Anterior cingulate cortex (tissue), 58 donors: ENCODE measurements at places on chromosomes 4 and X.

GRCh38 chrX:46247456-46247855 is 297.8 kb downstream of the ZNF674 start:
- no peak for DNase-seq

DNA sequence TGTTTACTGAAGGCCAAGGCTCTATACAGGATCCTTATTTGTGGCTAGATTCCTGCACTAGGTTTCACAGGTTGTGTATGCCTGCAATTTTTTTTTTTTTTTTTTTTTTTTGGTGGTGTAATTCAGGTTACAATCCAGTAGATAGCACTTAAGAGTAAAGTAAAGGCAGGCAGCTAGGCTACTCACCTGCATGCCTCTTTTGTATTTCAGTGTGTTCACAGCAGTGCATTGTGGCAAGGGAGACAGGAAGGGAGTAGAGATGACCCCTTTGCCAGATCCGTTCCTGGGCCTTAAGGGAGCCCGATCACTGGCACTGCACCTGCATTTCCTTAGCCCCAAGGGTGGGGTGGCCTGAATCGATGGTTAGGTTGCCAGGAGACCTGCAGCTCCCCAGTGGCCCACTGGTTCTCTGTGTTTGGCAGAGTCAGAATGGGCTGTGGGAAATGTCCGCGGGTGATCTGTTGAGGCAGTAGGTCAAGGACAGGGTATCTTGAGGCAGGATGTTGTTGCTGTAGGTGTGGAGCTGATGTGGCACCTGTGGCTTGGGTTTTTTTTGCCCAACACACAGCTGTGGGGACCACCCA is 374.9 kb upstream of the AADAT start:
- no peak for DNase-seq

GRCh38 chr4:162706632-162707031 is 460.1 kb downstream of the NAF1 start:
- no peak for DNase-seq

DNA sequence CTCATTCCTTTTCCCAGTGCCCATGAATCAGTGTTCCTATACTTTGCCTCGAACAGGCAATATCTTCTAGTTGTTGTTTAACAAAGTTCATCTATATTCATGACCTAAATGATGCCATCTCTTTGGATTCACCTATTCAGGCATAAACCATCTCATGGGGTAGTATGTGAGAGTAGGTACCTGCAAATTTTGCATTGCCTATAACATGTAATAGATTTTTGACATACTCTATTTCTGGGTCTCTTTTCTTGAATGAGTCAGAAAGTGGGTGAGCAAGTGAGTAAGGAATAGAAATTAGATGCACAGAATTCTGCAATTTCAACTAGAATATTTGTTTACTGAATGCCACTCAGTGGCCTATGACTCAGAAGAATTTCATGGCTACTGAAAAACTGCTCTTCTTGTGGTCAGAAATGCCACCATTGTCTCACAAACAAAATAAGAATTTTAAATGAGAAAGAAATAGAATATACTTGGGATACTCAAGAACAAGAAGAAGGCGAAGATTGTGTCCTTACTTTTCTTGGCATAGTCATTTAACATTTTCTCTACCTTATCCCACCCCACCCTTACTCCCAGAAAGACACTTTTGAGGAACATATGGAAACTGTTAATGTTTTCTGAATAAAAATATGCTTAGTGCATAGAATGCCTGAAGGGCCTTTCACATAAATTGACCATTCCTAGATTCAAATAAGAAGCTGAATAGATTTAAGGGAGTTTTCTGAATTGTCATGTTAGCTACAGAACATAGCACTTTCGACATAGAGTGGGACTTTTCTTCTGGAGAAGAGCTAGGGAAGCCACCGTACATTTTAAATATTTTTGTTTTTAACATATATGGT is 86.8 kb downstream of the HHIP start:
- no peak for DNase-seq

- no peak for DNase-seq
Measured at GRCh38 chr4:675036-675882, 917 bp downstream of the MYL5 start.

DNA sequence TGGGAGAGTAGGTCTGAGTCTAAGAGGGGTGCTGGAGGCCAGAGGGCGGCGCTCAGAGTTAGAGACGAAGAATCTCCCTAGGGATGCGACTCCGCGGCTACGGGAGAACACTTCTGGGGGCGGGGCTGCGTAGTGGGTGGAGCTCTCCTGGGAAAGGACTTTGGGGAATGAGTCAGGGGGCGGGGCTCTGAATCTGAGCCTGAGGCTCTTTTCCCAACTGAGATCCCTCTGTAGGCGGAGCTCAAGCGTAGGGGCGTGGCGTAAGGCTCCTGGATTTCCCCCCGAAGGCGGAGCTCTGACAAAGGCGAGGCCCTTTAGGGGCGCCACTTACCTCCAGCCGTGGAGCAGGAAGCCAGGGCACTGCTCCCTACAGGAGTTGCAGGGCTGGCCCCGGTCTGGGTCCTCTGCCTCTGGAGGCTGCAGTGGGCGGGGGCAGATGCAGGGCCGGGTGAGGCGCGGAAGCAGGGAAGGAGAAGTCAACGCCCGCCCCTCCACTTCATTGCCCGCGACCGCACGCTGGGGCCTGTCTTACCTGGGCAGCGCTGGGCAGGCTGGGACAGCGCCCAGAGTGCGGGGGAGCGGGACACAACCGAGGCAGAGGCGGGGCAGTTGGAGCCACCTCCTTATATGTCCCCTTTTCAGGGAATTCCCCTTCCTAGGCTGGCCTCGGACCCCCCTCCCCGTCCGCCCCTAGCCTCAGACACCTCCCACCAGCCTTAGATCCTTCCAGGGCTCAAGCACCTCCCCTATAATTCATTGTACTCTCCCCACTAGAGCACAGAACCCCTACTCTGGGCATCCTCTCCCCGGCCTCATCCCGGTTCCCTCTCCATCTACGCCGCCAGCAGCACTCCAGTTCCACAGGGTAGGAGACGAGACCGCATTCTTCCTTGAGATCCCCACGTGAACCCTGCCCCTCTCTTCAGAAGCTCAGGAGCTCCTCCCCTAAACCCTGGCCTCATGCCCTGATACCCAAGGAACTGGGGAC is 1.6 kb downstream of the PRICKLE3 start:
- no peak for DNase-seq

DNA sequence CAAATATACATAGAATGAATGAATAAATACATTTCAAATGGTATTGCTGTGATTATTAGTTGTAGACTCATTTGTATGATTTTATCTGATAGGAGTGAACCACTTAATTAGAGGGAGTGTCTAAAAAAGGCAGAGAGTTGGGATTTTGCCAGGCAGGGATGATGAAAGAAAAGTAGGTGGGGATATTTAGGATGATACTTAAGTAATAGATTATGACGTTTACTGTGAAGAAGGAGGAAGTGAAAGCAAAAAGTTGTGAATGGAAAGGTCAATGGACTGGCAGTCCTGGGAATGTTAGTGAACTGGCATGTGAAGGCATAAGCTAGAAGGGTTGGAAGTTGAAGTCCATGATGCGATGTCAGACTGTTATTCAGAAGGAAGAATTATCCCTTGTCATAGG is 917.1 kb downstream of the RAPGEF2 start:
- no peak for DNase-seq

GRCh38 chrX:80216086-80216485 is 201.5 kb downstream of the TBX22 start:
- no peak for DNase-seq

GRCh38 chrX:153886915-153887314 is 942 bp upstream of the L1CAM start:
- DNase-seq, result no peak

DNA sequence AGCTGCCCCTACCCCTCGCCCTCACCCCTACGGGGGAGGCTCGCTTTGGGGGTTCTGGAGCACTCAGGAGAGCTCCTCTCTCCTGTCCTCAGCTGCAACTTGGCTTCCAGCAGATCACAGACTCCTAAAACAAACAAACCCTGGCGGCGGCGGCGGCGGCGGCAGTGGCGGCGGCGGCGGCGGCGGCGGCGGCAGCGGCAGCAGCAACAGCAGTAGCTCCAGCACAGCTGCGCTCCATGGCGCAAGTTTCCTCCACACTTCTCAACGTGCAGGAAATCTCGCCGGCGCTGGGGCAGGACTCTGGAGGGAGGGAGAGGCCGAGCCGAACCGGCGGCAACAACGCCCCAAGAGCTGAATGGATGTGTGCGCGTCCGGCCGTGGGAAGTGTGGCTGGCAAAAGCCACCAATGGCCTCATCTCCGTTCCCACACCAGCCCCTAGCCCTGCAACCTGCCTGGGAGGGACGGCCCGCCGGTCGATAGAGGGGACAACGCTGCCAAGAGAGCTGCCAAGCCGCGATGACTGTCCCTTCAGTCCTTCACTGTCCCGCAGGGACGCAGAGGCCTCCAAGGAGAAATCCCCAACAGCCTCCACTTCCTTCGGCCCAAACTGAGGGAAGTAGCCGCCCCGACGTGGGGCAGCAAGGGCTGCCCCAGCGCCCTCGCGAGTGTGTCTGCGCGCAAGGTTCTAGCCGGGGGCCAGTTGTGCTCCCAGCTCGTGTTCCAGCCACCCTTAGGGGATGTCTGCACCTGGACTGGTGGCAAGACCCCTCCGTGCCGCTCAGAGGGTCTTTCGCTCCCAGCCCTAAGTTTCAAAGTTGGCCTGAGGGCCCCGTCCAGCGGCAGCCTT is 775 bp downstream of the SHROOM4 start:
- no peak for DNase-seq

DNA sequence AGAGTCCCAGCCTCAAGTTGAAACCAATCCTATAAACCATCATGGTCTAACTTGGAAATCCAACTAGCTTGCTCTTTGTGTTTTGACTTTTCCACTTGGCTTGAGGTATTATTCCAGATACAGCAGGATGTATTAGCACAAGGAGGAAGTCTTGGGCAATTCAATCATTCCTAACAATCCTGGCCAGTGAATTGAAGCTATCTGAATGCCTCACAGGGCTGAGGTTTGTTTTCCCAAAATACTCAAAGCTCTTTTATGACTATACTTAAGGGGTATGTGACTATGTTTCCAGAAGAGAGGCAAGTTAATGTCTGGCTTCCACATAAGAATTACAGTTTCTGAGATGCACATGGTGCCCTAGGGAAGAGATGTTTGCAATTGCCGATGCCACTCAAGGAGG is 66.8 kb upstream of the SH3RF1 start:
- no peak for DNase-seq

DNA sequence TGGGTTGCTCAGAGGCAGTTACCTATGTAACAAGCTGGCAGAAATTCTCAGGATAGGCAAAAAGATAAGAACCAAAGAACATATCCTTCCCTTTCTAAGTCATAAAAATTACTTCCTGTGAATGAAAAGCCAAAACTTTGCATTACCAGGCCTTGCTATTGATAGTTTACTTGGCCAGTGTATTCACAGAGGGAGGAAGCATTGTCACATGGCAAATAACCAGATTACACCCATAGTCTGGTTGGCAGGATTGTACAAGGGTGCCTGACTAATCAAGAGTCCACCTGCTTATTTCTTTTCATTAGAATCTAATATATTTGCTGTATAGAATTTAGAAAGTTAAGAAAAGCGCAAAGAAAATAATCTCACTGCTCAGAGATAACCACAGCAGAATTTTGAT is 14.1 kb downstream of the XIAP start:
- no peak for DNase-seq

- DNase-seq, result no peak
Measured at GRCh38 chr4:95761426-95761825, 78.5 kb upstream of the PDHA2 start.

- DNase-seq, result no peak
Measured at GRCh38 chr4:186936496-186937375, 213.1 kb upstream of the FAT1 start.

GRCh38 chr4:78560296-78560963 is 8.9 kb downstream of the ANXA3 start:
- DNase-seq, result no peak

DNA sequence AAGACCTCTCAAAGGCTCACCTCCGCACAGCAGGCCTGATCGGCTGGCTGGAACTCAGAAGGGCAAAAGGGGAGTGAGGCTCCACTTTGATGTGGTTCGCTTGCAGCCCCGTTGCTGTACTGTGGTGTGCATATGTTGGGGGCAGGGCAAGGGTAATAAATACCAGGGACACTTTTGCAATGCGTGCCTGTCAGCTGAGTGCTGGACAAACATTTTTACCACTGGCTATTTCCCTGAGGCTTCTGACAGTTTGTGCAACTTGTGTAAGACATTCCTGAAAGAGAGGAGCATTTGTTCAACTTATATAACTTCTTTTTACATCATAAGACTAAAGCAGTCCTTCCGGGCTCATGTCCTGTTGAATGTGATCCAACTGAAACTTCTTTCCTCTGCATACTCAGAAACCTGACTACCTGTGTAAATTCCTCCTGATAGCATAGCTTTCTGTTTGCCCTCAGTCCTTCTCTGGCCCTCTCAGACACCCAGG is 82.3 kb downstream of the SPRY1 start:
- no peak for DNase-seq

DNA sequence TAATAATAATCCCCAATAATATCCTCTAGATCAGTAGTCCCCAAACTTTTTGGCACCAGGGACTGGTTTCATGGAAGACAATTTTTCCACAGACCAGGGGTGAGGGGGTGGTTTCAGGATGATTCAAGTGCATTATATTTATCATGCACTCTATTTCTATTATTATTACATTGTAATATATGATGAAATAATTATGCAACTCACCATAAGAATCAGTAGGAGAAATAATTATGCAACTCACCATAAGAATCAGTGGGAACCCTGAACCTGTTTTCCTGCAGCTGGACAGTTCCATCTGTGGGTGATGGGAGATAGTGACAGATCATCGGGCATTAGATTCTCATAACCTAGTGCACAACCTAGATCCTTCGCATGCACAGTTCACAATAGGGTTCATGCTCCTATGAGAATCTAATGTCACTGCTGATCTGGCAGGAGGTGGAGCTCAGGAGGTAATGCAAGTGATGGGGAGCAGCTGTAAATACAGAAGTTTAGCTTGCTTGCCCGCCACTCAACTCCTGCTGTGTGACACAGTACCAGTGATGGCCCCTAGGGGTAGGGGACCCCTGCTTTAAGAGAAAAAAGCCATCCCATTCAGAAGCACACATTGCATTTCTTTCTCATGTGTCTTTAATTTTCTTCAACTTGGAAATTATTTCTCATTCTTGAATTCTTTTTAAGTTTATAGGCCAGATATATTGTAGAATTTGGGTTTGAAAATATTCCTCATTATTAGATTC is 16.0 kb upstream of the SH3RF1 start:
- no peak for DNase-seq

- DNase-seq, result no peak
Measured at GRCh38 chr4:30882995-30883675, 163.0 kb downstream of the PCDH7 start.

DNA sequence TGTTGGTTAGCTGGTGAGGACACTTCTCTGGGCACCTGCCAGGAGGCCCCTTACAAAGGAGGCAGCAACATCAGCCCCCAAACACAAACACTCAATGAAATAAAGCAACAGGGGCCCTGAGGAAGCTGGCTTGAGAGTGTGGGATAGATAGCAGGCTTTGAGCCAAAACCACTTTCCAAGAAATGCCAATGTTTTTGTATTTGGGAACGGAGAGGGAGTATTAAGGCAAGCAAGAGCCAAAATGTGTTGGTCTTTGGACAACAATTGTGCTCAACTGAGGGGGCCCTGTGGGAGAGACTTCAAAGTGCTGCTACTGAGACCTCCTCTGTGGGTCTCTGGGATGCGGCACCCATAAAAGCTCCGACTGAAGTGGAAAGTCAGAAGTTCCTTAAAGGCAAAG is 41.0 kb downstream of the RAI2 start:
- DNase-seq, result no peak
